IPS-NIHi11 (cell line): ENCODE measurements at places on chromosomes 3 and 15.

GRCh38 chr3:148226246-148226645, 471.5 kb upstream of the AGTR1 start:
- DNase-seq: no peak

DNA sequence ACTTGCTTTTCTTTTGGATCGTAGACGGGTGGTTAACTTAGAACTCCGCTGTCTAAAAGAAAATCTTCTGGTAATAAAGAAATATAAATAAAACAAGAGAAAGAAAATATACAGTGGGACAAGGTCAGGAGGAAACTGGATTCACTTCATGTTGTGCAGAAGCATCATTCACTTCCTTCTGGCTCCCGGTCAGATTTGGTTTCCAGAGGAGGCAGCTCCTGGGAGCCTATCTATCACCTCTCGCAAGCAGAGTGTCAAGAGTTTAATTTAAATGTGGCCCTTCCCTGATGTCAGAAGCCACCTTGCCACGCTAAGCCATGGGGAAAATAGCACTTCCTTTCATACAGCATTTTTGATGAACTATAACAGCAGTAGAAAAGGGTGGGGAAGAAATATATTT, 139.1 kb downstream of the NSMCE3 start:
- no peak for DNase-seq

GRCh38 chr3:54628888-54629441, 298.9 kb downstream of the LRTM1 start:
- DNase-seq: no peak

GRCh38 chr3:159840703-159841299, 147.8 kb upstream of the IL12A start:
- DNase-seq: no peak

DNA sequence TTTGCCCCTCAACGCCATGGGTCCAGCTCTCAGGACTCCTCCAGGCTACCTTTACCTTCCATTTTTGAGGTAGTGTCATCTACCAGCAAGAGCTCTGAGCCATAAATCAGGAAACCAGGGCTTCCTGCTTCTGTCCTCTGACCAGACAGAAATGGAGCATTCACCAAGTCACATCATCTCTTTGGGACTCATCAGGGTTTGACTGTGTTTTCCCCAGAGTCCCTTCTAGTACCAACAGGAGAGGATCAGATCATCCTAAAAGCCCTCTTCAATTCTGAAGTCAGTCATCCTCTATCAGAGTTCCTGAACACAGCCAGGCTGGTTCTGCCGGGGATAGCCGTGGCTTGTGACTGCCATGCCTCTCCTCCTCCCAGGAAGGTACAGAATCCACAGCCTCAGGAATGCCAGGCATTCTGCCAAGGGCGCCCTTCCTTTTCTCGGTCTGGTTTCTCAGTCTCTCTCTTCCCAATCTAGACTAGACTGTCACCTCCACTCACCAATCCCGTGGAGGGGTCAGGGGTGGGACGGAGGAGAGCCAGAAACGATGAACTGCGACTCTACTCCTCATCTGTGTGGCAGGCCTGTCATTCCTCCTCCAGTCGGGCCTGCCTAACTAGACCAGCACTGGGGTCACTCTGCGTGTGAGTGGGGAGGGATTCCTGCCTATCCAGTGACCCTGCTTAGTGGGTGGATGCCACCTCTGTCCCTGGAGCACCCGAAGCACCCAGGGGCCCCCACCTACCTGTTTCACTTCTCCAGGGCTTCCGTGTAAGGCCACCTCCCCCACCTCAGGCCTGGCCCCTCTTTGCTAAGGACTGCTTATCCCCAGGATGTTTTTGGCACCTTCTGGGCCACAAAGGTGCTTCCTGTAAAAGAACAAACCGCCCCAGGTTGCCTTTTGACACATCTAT, 30.9 kb downstream of the CCNL1 start:
- DNase-seq: peak; percentile 25

- no peak for DNase-seq
Observed at GRCh38 chr3:130712718-130713423, 33.8 kb downstream of the PIK3R4 start.

GRCh38 chr3:129855832-129856419, 37.6 kb downstream of the TMCC1 start:
- DNase-seq: no peak

DNA sequence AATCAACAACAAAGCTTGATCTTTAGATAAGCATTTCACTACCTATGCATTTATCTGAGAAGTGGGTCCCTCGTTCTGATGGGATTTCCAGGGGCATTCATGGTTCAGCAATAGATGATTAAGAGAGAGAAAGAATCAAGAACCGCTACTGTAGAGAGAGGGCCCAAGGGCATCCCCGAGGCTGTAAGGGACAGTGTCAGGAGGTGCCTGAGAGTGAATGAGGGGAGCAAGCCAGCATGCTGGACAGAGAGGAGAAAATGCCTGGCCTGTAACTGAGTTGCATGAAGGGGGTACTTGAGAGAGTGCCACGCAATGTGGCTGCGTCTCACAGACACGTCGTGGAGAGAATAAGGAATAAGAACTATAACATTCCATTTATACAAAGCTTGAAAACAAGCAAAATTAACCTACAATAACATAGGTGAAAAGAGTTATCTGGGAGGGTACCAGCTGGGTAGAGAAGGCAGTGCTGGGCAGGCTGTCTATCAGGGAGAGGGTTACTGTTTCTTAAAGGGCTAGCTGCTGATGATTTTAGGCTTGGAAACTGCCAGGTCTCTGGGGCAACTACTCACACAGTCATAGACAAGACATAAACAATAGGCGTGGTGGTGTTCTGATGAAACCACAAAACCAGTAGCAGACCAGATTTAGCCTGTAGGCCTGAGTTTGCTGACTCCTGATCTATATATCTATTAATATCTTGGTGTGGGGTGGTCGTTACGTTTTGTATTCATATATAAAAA, 374.6 kb upstream of the CFAP20DC start:
- DNase-seq: no peak

DNA sequence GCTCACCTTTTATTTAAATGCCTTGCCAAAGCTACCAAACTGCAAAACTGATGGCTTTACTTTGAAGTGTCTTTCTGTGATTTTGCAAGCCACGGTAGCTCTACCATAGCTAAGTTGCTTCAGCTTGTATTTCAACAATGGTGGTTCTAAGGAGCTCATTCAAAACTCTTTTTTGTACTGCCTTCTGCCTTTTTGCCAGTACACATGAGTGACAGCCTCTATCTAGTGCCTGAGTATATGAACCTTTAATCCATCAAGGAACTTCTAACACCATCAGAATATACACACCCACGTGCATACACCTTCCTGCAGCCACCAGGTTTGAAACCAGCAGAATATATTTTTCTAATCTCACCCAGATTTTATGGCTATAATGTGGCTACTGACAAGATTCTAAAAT, 10.4 kb upstream of the NR2F2 start:
- DNase-seq: no peak

GRCh38 chr15:59237924-59238331, 31.3 kb downstream of the LDHAL6B start:
- no peak for DNase-seq

- DNase-seq: no peak
Observed at GRCh38 chr3:117809186-117810081, 1099.9 kb downstream of the TUSC7 start.

DNA sequence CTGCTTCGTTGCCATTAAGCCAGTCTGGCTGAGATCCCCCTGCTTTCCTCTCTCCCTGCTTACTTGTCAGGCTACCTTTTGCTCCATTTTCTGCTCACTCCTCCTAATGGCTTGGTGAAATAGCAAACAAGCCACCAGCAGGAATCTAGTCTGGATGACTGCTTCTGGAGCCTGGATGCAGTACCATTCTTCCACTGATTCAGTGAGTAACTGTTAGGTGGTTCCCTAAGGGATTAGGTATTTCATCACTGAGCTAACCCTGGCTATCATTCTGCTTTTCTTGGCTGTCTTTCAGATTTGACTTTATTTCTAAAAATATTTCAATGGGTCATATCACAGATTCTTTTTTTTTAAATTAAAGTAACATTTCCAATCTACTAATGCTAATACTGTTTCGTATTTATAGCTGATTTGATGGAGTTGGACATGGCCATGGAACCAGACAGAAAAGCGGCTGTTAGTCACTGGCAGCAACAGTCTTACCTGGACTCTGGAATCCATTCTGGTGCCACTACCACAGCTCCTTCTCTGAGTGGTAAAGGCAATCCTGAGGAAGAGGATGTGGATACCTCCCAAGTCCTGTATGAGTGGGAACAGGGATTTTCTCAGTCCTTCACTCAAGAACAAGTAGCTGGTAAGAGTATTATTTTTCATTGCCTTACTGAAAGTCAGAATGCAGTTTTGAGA, 25.0 kb downstream of the CTNNB1 start:
- no peak for DNase-seq

GRCh38 chr15:28921919-28922706, 36.3 kb downstream of the APBA2 start:
- peak; percentile 75 for DNase-seq

DNA sequence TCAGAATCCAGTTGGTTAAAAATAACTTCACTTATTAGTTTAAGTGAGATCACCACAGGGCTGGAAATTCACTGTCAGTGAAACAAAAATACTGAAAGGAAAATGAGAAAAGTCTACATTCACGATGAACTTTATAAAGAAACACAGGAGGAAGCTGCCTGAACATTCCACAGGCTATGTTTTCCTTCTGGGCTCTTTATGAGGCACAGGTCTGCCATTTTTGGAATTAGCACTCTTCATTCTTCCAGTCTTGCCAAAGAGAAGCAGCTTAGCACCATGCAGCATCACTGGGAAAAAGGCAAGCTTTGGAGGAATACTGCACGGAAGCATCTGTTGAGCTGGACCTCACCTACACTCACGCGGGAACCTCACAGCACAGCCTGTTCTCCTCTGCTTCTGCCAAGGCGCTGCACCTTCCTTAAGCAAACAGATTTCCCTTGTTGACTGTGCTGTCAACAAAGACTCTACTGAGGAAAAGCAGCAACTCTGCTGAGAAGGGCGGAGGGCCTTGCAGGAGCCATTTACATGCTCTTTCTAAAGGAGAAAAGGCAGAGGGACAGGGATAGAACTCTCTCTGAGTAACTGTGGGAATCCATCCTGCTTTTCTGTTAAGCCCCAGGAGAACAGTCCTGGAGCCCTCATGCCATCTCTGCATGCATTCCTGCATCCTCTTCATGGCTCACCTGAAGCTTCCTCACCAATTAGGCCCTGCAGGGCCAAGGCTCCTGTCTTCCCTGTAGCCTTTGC, 15.7 kb downstream of the SUSD5 start:
- no peak for DNase-seq

GRCh38 chr3:98514948-98515347, 7.8 kb downstream of the CLDND1 start:
- no peak for DNase-seq

- DNase-seq: no peak
Observed at GRCh38 chr3:187795207-187795960, 50.1 kb upstream of the BCL6 start.

DNA sequence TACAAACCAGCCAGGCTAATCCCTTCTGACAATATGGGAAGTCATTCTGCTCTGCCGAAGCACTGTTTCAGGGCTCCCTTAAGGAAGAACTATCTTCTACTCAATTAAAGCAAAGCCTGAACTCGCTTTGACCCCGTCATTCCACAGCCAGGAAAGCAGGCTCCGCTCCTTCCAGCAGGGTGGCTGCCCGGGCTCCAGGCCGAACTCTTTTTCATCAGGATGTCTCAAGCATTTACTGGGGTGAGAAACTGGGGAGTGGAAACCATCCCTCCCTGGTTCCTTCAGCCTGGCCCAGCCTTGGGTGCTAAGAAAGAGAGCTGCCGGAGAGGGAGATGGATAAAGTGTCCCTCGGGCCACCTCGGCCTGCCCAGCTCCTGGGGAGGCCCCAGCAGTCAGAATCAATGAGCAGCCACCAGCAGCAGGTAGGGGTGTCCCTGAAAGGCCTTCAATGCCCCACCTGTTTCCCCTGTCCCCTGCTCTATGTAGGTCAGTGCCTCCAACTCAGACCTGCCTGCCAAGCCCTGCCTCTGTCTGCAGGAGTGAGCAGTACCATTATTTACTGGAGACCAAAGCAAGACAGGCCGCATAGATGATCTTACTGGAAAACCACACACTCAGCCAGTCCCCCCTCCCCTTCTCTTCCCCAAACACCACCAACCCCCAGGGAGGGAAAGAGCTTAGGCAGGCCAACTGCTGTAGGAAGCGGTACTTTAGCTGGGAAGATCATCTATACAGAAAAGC, 225.6 kb upstream of the TLE3 start:
- DNase-seq: no peak

- no peak for DNase-seq
Observed at GRCh38 chr15:85037641-85038040, 56.0 kb downstream of the PDE8A start.

DNA sequence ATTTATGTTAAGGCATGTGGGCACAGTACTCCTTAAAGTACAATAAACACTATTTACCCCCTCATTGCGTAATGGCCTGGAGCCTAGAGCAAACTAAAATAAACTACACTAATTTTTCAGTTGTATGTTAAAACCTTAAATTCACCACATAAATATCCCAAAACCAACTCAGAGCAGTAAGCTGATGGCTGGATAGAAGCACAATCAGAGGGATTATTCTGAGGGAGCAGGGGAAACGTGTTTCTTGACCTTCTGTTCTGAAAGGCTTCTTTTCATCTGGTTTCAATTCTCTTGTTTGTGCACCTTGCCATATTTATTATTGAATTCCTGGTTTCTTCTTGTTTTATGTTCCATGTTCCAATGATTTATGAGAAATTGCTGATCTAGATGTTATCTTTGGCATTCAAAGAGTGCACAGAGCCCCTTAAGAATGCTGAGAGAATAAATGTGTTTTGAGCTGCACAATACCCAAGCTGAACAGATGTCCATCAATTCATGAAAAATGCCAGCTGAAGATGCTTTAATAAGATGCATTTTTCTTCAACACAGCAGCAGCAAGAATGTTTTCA, 29.6 kb downstream of the RPL22L1 start:
- DNase-seq: no peak

GRCh38 chr15:42149493-42150218, 6.8 kb downstream of the PLA2G4F start:
- DNase-seq: peak; percentile 54

GRCh38 chr3:149273096-149273751, 51.6 kb upstream of the CP start:
- peak; percentile 75 for DNase-seq

GRCh38 chr15:41746802-41747201, 27.5 kb upstream of the MAPKBP1 start:
- DNase-seq: no peak

DNA sequence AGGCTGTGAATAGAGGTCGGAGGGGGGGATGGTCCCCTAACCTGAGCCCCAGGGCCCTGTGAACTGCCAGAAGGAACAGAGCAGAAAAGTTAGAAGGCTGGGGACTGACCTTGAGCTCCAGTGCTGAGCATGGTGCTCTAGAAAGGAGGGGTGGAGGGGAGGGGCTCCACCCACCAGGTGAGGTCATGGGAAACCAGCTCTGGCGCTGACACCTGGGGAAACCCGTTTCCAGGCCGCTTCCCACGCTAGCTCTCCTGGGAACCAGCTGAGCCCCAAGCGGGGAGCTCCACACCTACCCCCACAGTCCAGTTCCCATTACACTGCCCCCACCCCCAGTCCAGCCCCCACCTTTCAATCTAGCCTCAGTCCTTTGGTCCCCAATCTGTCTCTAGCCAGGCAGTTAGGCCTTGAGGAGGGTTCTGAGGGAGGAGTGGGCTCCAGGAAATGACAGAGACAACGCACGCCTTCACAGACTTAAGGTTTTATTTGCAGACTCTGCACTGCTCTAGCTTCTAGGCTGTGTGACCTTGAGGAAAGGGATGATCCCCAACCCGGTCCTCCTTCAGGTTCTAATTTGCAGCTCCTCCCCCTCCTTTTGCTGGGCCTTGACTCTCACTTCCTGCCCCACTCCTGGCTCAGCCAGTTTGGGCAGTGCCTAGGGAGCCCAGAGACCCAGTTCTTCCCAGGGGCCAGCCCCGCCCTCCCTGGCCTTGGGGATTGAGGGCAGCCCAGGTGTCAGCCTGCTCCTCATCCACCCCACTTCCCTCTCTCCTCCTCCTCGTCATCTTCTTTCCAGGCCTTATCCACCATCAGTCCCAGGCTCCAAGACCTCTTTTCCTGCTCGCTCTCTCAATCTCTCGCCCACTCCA, 2.1 kb downstream of the RHOV start:
- DNase-seq: peak; percentile 74
